Osteocyte (in vitro differentiated cells): ENCODE measurements at places on chromosomes 5 and 9.

DNA sequence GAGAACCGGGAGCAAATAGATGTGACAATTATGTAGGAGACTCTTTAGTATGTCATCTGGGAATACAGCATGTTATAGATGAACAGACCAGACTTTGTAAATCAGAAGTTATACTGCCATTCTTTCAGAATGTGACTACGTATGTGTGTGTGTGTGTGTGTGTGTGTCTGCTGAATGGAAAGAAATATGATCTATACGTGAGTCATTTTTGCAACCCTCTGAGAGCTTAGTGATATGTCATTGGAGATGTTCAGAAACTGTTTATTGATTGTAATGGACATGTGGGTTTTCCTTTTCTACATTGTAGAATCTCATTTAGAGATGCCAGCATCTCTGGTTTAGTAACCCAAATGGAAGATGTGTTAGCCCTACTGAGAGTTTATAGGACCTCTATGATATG is 731.5 kb downstream of the TLE1 start:
- H3K4me3 ChIP-seq: no peak overlapping the region
- no peak for DNase-seq
- peaks cover 4% of the 10 kb centered on the region for H3K4me1 ChIP-seq
- no peaks in the 10 kb centered on the region for H3K27me3 ChIP-seq

DNA sequence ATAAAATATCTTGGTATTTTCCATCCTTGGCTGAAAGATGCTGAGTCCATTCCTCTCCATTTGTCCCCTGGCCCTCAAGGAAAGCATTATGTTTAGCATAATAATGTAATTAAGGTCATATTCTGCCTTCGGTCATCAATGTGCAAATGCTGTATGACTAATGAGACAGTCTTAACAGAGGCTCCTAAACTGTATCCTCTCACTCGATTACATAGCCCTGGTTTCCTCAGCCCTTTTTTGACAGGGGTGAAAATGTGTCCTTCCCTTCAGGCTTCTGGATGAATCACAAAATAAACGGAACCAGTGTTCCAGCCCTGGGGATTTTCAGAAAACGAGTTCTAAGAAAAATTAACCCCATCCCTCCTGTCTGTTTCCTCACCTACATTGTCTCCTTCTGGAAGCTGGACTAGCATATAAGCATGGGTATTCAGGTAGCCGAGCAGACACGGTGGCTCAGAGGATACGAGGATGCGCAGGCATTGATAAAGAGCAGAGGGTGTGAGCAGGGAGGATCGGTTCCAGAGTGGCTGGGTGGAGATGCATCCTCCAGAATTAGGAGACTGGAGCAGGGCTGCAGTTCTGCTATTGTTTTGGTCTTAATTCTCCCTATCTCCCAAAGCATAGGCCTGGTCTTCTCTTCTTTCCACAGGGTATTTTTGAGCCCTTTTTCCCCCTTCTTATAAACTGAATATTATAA is 742.9 kb downstream of the TLR4 start:
- H3K27me3 ChIP-seq: no peaks in the 10 kb centered on the region
- no peaks in the 10 kb centered on the region for H3K36me3 ChIP-seq
- H3K4me3 ChIP-seq: no peak overlapping the region
- no peaks in the 10 kb centered on the region for H3K4me1 ChIP-seq
- H3K27ac ChIP-seq: no peak overlapping the region

- H3K27me3 ChIP-seq: peaks cover 30% of the 10 kb centered on the region
- H3K36me3 ChIP-seq: no peaks in the 10 kb centered on the region
- no peak for DNase-seq
- H3K4me1 ChIP-seq: no peaks in the 10 kb centered on the region
These were observed 126.1 kb downstream of the TMEM161B start for GRCh38 chr5:88142636-88142885.

DNA sequence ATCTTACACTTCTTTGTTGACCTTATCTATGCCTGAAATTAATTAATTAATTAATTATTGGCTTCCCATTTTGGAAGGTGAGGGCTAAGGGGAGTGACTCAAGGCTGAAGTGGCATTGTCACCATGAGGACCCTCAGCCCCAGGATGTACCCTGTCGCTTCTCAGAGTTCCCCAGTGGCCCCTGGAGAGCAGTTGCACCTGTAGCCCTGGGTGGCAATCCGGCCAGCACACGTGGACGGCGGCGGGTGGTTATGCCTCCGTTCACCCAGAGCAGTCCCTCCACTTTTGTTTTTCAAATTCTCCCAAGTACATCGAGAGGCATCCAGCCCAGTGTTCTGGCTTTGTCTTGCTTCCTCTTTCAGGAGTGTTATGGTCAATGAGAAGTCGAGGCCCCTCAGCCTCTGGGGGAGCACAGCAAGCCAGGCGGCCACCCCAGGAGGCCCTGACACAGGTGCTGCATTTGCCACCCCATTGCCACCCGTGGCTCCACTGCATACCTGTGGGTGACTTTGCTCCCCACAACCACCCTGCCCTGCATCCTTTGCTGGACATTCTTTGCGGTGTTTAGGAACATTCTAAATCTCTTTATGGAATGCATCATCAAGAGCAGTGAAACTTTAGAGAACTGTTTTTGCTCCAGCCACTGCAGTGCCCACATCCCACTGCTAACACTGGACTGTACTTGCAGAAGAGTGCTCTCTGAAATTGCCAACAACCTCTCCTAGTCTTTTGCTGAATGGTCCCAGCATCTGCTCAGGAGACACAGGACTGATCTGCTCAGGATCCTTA is 11.5 kb upstream of the IRX2 start:
- no peaks in the 10 kb centered on the region for H3K36me3 ChIP-seq
- H3K27ac ChIP-seq: no peak overlapping the region
- peak; percentile 73 for DNase-seq
- H3K4me1 ChIP-seq: peaks cover 10% of the 10 kb centered on the region
